ENCODE measurements at places on chromosomes 2 and 18. TPM values are rescaled to one million over a fixed set of nuclear protein-coding genes. Genes with fewer than 3 reads are reported as not detected.

GRCh38 chr2:235414422-235414821 is 79.4 kb upstream of the AGAP1 start:
- DNase-seq: no peak

GRCh38 chr2:135175177-135175576 is 123.1 kb downstream of the RAB3GAP1 start:
- no peak for DNase-seq

The FAM228A gene
- not detected for total RNA-seq

The MPP4 gene
- total RNA-seq: 2.9 TPM

DNA sequence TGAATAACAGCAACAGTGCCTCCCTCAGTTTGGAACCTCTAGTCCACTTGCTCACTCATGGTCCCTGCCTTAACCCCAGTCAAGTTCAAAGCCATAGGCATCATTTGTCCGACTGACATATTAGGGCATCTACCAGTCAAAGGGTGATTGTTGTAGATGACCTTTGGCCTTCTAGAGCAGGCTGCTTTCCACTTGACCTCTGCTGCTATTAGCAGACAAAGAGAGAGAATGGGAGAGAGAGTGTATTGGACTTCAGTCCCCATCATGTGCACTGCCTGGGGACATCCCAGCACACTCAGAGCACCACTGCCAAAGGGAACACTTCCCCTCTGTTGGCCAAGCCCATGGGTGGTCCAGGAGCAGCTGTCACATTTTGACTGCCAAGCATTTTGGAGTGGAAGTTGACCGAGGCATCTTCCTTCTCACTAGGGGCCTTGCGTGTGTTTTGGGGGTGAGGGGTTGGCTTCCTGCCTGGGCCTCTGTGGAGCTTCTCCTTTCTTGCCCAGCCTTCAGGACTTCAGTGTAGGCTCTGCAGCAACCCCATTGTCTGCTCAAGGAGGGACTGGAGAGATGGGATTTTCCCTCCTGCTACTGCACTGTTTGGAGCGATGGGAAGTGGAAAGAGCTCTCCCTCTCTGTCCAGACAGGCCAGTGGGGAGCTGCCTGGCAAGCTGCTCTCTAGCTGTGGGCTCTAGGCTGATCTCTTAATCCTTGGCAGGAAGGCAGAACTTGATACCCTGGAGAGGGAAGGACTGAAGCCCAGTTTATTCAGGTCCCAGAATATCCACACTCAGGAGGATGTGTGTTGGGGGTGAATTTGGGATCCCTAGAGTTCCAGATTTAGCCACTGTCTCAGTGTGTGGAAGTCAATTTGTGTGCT is 68.1 kb downstream of the TMEM247 start:
- DNase-seq: no peak

The CCT4 gene
- total RNA-seq: 203 TPM

GRCh38 chr2:64866797-64867196 is 122.4 kb upstream of the SLC1A4 start:
- peak; percentile 90 for DNase-seq

DNA sequence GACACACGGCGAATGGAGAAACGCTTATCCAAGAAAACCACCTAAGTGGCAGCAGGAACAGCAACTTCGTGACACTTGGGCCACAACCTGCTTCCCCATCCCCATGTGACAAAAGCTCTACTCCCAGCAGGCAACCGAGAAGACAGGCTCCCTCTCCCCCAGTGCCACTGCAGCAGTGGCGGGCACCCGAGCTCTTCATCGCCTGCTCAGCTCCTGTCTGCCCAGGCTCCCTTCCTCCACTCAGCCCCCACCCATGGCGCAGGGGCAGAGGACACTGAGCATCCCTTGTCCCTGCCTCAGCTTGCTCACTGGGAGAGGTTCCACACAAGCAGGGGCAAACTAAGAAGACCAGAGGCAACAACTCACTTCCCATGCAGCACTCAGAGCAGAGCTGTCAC is 22.9 kb downstream of the SLC66A2 start:
- DNase-seq: no peak

The RAB12 gene
- 52.6 TPM for total RNA-seq

GRCh38 chr2:197254776-197255530 is 55.6 kb downstream of the ANKRD44 start:
- DNase-seq: no peak

DNA sequence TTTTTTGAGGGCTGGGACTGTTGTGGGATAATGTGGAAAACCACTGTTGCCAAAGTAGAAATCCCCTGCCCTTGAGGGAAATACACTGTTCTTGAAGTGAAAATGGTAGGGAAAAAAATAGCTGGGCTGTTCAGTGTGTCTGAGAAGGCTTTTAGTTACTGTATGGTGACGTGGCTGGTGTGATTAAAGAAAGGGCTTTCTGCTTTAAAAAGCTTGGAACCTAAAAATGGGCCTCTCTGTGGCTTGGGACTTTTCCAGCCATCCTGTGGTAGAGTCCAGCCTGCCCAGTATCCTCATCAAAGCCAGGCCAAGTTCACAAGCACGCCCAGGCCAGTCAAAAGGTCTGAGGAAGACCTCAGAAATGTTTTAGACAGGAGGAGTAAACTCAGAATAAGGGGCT is 6.8 kb downstream of the MGAT5 start:
- DNase-seq: peak; percentile 91

- no peak for DNase-seq
Observed at GRCh38 chr2:8658064-8658862, 23.6 kb upstream of the ID2 start.

- DNase-seq: no peak
Observed at GRCh38 chr18:79460481-79461300, 65.0 kb downstream of the NFATC1 start.

The ABHD1 gene
- total RNA-seq: not detected

The PSMA8 gene
- total RNA-seq: not detected

The CAPN14 gene
- total RNA-seq: 0.14 TPM

- peak; percentile 34 for DNase-seq
Observed at GRCh38 chr2:20052229-20052851, 912 bp upstream of the LAPTM4A start.

The TNFRSF11A gene
- 0.75 TPM for total RNA-seq

DNA sequence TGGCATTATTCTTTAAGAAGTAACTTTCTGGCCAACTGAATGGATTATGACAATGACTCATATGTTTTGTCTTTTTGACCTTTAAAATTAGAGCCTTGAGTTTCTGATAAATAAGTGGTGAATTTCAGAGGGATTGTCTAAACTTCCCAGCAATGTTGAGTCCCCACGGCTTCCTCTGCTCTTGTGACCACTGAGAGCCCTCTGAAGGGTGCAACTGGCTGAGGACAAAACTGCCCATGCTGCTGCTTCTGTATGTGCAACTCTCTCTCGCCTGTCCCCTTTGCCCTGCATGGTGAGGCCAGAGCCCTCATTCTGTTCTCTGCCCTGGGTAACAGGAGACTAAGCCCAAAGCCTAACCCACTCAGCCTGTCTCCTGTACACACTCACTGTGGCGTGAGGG is 52.7 kb upstream of the SLC14A1 start:
- DNase-seq: no peak

DNA sequence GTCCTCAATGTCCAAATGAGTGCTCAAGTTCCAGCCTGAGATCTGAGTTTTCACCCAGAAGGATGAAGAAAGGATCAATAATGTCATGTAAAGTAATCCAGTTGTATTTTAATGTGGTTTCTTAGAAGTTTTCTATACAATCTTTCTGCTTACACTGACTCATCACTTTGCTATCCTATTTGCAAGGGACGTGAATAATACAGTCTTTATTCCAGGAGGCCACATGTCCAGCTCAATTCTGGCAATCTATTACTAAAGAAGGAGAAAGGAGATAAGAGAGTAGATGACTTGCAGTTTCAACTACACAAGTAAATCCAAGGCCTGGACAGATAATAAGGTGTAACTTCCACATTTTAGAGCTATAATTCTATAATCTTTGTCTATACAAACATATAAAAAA is 601.1 kb upstream of the SETBP1 start:
- peak; percentile 95 for DNase-seq

DNA sequence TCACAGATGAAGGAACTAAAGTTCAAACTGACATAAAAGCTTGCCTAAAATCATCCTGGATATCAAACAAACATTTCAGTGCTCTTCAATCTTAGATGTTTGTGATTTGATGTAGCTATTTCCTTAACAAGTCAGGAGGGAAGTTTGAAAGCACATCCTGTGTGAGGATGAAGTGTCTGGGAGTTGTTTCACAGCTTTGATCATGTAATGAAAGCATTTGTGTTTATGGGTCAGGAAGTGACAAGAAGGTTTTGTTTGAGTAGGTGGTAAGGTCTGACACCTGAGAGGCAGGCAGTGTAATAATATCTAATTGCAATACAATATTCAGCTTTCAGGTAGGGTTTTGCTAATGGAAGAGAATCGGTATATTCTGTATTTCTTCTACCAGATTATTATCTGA is 26.0 kb upstream of the CSRNP3 start:
- DNase-seq: no peak

DNA sequence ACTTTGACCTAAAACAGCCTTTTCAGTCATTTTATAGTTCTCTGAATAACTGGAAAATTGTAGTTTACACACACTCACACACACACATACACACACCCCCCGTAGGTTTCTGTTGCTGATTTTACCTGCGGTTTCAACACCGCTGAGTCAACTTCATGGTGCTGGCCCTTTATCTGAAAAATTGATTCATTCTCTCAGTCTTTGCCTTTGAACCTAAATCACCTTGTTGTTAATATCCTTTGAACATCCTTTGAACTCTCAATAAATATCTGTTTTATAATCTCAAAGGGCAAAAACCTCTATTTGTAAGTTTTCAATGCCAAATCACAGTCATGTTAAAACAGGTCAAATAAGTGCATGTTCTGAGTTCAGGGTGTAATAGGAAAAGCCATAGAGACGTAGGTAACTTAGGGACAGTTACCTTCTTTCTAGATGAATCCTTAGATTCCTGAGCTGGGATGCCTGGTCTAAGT is 109.0 kb upstream of the BZW1 start:
- DNase-seq: no peak

The LIMS4 gene
- 1.3 TPM for total RNA-seq

DNA sequence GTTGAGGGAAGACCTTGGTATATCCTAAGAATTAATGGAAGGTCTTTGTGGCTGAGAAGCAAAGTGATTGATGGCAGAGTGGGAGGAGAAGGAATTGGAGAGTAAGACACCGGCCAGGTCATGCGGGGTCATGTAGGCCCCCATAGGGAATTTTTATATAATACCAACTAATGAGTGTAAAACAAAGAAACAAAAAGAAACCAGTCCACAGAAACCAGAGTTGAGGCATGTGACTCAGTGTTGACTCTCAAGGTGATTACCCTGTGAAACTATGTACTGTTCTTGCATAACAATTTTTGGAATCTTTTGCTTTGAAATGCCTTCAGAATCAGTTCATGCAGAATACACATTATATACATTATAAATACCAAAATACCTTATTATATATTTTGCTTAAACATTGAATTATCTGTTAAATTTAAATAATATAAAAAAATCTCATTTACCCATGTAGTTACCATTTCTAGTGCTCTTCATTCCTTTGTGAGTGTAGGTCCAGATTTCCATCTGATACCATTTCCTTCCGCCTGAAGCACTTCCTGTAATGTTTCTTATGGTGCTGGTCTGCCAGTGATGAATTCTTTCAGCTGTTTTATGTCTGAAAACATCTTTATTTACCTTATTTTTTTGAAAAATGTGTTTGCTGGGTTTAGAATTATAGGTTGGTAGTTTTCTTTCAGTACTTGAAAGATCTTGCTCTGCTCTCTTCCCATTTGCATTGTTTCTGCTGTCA is 8.6 kb downstream of the CLIP4 start:
- peak; percentile 93 for DNase-seq

DNA sequence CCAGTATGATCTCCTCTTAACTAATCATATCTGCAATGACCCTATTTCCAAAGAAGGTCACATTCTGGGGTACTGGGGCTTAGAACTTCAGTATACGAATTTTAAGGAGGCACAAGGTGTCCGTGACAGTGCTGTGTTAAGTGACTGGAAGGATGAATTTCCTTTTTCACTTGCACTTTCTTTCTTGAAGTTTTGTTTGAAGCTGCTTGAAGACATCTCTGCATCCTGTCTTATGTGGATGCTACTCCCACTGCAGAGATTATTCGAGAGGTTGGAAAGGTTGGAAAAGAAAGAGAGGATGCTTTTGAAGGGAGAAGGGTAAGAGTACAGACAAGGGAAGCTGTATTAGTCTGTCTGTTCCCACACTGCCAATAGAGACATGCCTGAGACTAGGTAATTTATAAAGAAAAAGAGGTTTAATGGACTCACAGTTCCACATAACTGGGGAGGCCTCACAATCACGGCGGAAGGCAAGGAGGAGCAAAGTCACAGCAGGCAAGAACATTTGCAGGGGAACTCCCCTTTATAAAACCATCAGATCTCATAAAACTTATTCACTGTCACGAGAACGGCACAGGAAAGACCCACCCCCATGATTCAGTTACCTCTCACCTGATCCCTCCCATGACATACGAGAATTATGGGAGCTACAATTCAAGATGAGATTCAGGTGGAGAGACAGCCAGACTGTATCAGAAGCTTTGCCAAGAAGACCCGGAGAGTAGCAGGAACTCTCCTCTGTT is 3.6 kb upstream of the RNF144A start:
- DNase-seq: no peak

- DNase-seq: peak; percentile 16
Observed at GRCh38 chr2:229235131-229235914, 35.8 kb downstream of the PID1 start.

DNA sequence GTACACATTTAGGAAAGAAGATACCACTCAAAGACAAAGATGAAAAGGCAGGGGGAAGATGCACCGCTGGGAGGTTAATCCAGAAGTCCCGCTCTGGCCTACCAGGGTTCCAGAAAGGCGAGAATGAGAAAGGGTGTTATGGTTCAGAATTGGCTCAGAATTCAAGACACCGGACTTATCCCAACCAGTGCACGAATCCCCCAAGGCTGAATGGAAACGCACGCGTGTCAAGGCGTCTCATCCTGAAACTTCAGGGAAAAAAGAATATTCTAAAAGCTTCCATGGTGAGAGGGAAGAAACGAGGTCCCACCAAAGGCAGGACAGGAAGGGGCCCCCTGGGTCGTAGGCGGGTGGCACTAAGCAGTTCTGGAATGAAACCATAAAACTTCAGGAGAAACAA is 71.9 kb downstream of the SLC66A2 start:
- no peak for DNase-seq

The CDH20 gene
- not detected for total RNA-seq

Data from astrocyte (in vitro differentiated cells and primary cell).